ENCODE measurements at places on chromosomes 3 and 15.

DNA sequence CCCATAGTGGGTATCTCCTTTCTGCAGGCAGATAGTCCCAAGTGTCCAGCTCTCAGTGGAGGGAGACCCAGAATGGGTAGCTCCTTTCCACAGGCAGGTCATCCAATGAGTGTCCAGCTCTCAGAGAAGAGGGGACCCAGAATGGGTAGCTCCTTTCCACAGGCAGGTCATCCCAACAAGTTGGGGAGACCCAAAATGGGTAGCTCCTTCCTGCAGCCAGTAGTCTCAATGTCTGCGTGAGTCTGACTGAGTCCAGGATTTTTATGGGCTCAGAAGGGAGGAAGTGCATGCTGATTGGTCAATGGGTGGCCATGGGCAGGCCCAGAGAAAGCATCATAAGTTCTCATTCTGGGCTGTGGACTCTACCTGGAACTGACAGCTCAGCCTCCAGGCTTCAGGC, 150.7 kb upstream of the P2RY1 start:
- no peak for DNase-seq

DNA sequence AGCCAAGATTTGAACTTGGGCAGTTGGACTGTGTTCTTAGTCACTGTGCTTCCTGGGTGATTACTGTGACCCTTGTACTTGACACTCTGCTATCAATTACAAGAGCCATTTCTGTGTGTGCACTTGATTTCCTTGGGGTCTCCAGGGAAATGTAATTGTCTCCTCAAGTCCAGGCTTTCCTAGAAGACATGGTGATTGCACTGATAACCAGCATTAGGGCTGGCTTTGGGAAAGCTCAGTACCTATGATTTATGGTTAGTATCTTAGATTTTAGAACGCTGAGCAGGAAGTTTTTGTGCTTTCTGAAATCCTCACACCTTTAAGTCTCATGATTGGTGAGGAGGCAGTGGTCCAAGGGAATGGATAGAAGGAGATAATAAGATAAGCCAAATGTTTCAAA, 1.6 kb upstream of the CLDN11 start:
- DNase-seq: no peak

DNA sequence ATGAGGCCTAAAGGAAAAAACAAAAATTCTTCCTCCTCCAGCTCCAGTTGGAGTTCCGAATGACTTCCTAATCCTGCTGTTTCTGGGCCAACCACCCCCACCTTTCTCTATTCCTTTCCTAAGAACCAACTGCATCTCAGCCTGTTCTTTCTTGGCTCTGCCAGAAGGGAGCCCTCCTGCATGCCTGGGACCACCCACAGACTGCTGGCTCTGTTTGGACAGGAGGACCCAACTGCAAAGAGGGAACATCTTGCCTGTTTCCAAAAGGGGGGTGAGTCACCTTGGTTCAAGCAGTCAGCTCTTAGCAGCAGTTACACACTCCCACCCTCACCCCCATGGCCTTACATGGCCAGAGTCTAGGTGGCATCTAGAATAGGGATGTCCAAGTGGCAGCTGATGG, 116.0 kb upstream of the PRICKLE2 start:
- no peak for DNase-seq

- no peak for DNase-seq
These were observed 15.4 kb downstream of the ZNF148 start for GRCh38 chr3:125359700-125360099.

GRCh38 chr15:73078291-73078690, 26.0 kb downstream of the NEO1 start:
- DNase-seq: no peak

DNA sequence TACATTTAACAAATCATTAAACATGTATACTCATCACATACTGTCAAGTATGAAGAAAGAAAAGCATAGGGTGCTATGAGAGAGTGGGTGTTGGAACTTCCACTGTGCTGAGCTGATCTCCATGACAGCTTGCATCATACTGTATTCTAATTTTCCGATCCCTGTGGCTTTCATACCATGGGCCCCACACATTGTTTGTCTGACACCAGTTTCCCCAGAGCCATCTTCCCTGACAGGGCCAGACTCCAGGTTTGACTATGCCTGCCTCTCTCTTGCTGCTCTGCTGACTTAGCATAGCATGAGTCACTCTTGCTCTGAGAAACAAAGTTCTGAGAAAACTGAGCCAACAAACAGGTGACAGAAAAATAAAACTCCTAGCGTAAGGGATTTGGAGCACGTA, 37.0 kb upstream of the CASR start:
- no peak for DNase-seq

DNA sequence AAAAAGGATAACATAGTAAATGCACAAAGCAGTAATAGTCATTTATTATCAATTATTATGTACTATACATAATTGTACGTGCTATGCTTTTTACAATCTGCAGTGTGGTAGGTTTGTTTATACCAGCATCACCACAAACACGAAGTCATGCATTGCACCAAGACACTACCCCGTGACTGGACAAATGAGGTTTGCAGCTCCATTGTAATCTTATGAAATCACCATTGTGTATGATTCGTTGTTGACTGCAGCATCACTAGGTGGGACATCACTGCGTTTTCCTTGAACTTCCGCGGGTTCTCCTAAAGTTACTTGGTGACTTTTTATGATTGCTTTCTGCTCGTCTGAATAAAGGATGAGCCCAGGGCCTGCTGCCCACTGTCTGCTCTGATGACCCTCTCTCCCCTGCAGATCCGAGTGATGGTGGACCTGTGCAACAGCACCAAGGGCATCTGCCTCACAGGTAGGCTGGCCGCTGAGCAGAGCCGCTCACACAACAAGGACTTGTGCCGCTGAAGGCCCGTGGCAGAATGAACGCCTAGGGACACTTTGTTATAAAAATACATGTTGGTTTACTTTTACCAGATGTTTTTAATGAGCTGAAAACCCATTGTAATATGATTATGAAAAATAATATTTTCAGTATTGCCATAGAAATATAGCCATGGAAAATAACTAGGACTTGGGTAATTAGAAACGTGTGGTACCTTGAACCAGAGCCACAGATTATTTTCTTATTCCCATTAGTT, 35.8 kb downstream of the GLDN start:
- no peak for DNase-seq

DNA sequence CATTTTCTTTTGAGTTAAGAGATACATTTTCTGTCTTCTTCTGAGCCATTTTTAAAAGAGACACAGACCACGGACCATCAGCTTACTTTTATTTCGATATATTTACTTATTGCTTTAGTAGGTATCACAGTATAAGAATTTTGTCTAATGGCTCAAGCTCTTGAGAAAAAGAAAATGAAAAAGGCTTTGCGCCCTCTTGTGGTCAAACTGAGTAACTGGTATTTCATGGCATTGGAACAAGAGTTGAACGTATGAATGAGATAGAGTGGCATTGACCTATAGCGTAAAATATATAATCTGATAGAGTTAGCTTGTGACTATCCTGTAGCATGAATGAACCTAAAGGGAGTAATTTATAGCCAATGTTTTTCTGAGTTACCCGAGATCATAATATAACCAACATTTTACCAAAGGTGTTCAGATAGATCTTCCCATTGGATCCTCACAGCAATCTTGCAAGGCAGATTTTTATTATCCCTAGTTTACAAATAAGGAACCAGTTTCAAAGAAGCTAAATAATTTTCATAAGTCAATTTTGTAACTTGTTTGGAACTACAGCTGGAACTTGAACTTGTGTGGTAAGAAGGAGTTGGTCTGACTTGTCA, 154.6 kb downstream of the POLR2M start:
- DNase-seq: peak; percentile 75

DNA sequence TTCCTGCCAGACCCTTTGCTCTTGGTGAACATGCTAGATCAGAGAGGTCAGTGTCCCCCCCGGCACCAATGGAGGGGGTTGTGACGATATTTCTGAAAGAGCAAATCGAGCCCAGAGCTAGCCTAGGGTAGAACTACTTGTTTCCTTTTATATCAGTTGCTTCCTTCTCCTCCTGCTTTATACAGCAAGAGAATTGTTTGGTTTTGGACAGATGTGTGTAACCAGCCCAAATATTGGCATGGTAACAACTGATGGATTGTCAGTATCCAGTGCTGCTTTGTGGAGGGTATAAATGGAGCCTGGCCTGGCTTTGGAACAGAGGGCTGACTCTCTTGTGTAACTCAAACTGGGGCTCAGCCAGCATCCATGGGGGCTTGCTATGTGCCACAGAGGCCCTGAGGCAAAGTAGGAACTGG, 27.2 kb downstream of the SNX1 start:
- no peak for DNase-seq

DNA sequence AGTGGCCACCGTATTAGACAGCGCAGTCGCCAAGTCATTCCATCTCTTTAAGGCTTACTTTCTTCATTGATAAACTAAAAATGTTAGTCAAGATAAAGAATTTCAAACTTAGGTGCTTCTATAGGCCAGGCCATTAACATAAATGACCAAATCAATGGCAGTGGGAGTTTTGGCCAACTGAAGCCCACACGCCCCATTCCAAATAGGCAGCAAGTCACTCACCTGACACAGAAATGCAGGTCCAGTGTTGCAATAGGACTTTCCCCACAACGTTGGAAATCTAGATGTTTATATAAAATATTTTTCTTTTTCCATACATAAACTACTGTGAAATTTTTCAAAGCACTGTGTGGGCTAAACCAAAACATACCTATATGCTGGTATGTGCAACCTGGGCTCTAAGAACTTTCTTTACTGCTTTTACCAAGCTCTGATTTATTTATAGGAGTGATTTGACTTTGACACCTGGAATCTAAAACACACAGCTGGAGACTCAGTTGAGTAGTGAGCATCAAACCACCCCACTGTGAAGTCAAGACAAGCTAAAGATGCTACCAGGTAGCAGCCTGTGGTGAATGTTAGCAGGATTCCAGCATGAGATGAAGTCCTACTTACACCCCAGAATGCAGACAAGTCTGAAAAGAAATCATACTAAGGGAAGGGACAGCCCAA, 15.1 kb downstream of the GOLIM4 start:
- no peak for DNase-seq

DNA sequence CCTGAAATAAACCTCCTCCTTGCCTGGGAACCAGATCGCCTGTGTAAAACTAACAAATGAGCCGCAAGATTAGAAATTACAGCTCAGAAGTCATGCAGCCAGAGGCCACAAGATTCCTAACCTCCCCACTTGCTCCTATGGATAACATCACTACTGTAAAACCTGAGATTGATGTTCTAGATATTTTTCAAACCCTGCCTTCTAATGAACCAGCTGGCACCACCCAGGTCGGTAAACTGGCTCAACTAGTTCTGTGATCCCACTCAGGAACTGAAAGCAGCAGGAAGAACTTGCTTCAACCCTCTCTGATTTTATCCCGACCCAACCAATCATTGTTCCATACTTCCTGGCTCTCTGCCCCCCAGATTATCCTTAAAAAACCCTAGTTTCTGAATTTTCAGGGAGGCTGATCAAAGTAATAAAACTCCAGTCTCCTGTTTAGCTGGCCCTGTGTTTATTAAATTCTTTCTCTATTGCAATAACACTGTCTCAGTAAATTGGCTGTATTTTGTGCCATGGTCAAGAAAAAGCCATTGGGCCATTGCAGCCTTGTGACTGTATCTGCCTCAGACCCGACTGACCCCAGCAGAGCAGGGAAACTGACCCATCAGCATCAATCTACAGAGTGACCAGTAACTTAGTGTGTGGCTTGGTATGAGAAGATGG, 98.9 kb downstream of the RPLP1 start:
- no peak for DNase-seq

DNA sequence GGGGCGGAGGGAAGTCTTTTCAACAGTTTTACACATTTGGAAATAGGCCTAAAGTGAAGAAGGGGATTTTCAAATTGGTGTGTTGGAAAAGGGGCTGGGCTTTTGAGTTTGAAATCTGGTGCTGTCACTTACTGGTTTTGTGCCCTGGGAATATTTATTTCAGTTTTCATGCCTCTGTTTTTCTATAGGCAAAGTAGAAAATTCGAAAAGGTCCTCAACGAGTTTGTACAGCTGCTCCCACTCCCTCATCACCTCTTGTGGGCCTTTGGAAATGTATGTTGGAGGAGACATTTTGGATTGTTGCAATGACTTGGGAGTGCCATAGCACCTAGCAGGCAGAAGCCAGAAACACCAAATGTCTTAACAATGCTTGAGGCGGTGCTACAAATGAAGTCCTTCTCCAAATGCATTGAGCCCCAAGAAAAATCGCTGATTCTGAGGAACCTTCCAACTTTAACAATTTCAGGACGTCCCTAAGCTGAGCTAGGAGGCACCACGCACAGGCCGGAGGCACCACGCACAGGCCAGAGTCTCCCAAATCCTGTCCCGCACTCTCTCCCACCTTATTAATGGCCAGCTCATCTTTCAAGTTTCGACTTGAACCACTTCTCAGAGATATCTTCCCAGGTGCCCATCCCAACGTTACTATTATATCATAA, 639 bp upstream of the POLR2M start:
- no peak for DNase-seq

DNA sequence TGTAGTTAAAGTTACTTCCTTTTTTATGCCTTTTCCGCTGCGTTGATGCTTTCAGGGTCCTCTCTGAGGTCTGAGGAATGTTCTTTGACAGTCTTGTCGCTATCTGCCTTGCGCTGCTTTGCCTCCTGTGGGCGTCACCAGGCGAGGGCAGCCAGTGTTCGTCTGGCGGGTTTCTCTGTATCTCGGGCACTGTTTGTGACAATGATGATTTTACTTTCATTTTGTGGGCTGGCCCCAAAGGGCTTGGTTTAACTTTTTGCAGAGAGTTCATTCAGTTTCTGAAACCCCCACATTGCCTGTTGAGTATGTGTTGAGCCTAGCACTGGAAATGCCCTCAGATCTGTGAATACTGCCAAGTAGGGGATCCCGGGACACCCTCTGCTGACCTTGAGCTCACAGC, 24.6 kb upstream of the SACM1L start:
- DNase-seq: no peak

DNA sequence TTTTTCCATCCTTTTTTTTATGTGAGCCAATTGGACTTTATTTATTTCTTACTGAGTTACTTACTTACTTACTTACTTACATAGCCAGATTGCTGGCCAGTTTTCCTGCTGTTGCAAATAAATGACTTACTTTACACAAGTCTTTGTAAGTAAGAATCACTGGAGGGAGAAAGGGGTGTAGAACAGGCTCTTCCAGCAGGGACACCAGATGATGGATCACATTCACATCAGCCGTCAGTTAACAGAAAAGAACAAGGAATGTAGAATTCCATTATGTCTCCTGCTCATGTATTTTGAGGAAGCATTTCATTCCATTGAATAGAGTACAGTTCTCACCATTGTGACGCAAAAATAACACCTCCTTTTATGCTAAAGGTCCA, 188.6 kb downstream of the FNDC3B start:
- DNase-seq: no peak

DNA sequence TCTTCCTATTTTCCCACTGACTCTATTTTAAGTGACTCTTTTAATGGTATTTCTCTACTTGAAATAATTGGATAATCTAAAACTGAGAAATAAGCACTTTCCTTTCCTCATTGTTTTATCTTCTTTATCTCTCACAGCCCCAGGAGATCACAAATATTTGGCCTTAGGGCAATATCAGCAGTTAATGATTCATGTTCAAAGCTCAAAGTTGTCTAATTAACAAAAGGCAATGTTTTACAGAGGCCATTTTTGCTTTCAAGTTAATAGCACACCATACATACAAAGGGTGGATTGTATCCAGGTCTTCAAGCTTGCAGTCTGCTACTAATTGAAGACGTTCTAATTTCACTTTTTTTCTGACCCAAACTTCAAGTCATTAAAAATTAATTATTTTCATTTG, 120.1 kb downstream of the LRRN1 start:
- no peak for DNase-seq
